ENCODE measurements at places on chromosomes 7 and 10.

GRCh38 chr10:90968328-90969081 lies 47.6 kb upstream of the ANKRD1 start:
- no peak for DNase-seq

DNA sequence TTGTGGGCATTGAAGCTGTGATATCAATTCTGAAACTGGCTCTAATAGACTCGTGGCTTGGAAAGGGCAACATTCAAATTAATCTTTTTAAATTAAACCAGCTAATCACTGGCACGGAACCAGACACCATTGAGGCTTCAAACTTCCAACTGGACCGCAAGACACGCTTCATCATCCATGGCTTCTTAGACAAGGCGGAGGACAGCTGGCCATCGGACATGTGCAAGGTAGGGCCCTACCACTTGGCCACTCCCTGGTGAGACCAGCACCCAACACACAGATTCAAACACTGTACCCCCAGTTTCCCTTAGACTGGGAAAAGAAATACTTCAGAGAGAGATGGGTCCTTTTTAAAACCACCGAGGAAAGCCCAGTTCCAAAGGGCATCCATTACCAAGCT lies 5.1 kb downstream of the PNLIPRP2 start:
- no peak for DNase-seq

GRCh38 chr10:46247181-46247475 lies 39.7 kb upstream of the ANTXRL start:
- no peak for DNase-seq

- no peak for DNase-seq
Observed at GRCh38 chr10:90087197-90088023, 386.0 kb downstream of the KIF20B start.

GRCh38 chr10:35035606-35036005 lies 54.5 kb downstream of the CUL2 start:
- DNase-seq = no peak

- no peak for DNase-seq
Observed at GRCh38 chr7:100665168-100665726, 8.3 kb upstream of the GNB2 start.

DNA sequence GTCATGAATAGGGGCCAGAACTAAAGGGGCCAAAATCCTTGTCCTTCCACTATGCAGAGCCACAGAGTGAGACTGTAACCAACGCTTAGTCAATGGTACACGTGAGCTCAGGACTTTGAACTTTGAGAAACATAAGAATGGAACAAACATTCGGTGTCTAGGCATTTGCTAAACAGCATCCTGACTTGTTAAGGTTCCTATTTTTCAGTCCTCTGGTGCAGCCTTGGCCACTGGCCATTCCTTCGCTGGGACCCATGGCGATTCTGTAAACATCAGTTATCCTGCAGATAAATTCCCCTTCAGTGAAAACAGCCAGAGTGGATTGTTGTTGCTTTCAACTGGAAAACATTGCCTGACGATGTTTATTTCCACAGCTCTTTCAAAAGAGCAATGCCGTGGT lies 266.8 kb downstream of the SORCS1 start:
- DNase-seq = no peak

GRCh38 chr7:77413861-77414424 lies 2.2 kb downstream of the GSAP start:
- DNase-seq = no peak

- no peak for DNase-seq
Observed at GRCh38 chr10:17788646-17789045, 20.5 kb upstream of the MRC1 start.

DNA sequence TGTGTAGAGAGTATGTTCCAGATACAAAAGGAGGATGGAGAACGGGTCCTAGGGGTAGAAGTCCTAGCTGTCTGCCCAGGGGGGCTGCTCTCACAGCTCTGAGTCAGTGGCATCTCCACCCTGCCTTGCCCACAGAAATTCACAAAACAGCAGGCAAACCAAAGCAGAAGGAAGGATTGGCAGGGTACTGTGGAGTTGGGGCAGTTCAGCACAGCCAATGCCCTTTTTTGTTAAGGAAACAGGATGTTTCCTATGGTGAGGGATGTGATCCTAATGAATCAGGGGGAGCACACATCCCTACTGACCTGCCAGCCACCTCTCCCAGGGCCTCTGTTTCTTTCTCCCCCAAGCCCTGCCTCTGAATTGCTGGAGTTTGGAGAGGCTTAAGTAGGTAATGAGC lies 457.6 kb downstream of the PLXNA4 start:
- DNase-seq = no peak

DNA sequence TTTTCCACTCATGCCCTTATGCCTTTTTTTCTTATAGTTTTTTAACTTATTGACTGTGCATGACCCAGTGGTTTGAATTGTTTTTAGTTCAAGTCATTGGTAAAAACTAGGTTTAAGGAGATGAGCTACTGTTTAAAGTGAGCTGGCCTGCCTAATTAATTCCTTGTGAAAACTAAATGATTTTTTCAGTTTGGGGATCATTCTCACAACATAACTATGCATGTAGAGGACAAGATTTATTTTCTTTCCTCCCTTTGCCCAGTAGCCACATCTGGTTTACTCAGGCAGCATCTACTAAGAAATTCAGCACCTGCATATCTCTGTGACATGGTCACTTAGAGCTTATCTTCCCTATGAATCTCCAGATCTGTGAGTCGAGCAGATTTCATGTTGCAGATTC lies 1.7 kb downstream of the ADO start:
- no peak for DNase-seq

DNA sequence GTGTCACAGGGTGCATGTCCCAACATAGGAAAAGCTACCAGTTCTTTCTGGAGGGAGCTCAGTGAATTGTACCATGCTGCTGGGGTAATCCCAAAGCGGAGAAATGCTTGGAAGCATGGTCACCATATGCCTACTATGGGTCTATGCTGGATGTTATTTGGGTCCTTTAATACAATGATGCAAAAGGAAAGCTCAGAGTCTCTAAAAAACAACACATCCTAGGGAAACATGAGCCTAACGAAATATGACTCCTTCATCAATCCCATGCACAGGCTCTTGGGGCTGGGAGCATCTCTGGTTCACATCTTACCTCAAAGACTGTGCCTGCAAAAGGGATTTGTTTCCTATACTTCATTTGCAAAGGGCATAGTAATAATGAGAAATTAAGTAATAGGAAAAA lies 65.2 kb downstream of the CUBN start:
- no peak for DNase-seq

DNA sequence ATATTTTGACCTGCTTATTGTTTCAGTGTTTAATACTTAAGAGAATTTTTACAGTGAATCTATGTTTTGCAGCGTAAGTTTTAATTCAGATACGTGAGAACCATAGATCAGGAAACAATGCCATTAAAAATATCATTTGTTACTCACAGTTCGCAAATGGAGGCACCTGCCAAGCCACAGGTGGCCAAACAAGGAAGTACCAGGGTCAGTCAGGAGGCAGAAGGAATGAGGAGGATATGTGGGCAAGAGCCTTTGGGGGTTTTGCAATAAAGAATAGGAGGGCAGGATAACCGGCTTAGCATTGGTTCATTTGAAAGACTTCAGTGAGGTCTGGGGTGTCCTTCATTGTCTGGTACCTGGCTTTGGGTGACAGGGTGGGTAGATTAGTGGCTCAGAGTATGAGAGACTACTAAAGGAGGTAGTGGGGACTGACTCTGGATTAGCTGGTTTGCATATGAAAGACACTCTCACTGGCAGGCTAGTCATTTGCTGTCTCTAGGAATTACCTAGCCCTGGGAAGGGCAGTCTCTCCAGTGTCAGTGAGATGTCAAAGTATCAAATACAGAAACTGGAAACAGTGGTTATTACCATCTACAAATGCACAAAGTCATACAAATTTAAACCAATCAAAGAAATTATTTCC lies 132.2 kb upstream of the CAV2 start:
- no peak for DNase-seq

DNA sequence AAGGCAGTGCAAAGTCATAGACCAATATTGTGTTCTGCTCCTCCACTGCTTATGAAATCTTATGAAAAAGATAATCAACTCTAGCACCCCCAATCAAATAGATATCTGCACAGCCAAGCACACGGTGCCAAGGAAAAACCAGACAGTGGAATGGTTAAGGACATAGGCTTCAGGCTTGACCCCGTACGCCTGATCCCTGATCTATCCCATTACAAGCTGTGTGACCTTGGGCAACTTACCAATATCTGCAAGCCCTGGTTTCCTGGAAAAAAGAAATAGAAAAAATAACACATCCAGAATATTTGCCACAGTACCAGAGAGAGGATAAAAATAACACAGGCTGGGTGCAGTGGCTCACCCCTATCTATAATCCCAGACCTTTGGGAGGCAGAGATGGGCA lies 56.9 kb downstream of the GRB10 start:
- DNase-seq = no peak

- DNase-seq = no peak
Observed at GRCh38 chr7:155380976-155381851, 76.7 kb upstream of the EN2 start.
